Right renal cortex interstitium (tissue), 3 donors: ENCODE measurements at places on chromosomes 11 and 22.

GRCh38 chr22:24175160-24175808 is 6.0 kb upstream of the SUSD2 start:
- DNase-seq: no peak

- no peak for DNase-seq
These were observed 9.8 kb downstream of the PLXNB2 start for GRCh38 chr22:50297510-50298265.

- DNase-seq: no peak
These were observed 59.7 kb upstream of the CTTN start for GRCh38 chr11:70338594-70338993.

GRCh38 chr11:94328587-94329080 is 24.3 kb downstream of the IZUMO1R start:
- no peak for DNase-seq

- no peak for DNase-seq
These were observed 109.6 kb downstream of the TRIM29 start for GRCh38 chr11:120028181-120028896.

- no peak for DNase-seq
These were observed 736.5 kb upstream of the CCDC90B start for GRCh38 chr11:84022695-84023094.

- DNase-seq: no peak
These were observed 4.6 kb downstream of the PHOX2A start for GRCh38 chr11:72239313-72239848.

DNA sequence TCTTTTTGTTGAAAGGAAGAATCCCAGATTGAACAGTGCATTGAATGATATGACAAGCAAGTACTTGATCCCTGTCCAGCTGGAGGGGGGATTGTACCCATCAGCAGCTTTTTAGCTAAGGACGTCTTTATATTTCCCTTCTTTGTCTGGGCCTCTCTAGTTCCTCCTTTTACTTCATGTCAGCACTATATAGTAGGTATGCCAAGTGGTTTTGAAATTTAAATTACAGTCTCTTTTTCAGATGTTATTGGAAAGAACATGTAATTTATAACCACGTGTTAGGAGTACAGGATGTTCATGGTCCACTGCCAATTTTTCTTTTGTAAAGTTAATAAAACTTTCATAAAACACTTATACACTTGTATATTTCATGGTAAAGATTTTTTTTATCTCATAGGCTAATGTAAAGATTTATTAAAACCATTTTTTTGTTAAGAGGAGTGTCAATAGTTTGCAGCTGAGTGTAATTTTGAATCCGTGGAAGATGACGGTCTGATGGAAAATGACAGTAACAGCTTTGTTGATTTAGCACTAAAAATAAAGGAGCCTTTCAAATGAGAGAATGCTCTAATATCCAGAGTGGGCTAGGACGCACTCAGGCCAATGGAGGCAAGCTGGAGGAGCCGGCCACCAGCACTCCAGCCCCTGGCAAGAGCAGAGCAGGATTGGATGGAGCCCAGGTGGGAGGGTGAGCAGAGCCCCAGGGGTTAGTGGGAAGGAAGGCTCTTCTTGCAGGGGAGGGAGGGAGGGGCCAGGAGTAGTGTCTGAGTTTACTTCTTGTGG is 488.3 kb downstream of the INSC start:
- no peak for DNase-seq

GRCh38 chr22:44112191-44112590 is 68.5 kb upstream of the PARVG start:
- DNase-seq: no peak

DNA sequence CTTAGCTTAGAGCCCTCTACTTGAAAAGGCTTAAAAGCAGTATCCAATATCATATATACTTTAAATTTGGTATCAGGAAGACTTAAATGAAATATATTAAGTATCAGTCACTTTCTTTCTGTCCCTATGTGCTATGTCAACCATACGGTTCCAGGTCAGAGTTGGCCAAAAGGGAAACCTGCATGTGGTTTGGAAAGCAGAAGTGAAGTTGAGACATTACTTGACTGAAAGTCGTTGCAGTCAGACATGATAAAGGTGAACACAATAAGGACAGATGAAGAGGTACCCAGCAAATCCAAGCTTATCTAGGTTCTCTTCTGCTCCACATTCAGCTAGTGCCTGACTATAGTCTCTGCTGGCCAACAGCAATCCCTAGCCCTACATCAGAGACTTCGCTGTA is 336.8 kb downstream of the KCNA4 start:
- DNase-seq: no peak

GRCh38 chr22:25651332-25652085 is 87.0 kb downstream of the GRK3 start:
- no peak for DNase-seq

DNA sequence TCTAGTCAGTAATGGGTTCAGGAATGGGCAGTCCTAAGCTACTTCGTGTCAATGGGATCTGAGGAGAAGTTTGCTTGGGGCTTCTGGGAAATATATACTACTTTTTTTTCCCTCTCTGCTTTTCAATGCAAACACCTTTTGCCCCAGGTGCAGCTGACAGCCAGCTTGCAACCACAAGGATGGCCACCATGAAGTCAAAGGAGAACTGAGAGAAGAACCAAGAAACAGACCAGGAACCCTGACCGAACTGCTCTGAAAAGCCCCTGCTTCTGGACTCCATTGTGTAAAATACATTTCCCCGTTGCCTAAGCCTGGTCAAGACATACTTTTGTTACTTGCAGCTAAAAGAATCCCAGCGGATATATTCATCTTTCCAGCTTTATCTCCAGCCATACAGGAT is 20.1 kb upstream of the CD44 start:
- no peak for DNase-seq

DNA sequence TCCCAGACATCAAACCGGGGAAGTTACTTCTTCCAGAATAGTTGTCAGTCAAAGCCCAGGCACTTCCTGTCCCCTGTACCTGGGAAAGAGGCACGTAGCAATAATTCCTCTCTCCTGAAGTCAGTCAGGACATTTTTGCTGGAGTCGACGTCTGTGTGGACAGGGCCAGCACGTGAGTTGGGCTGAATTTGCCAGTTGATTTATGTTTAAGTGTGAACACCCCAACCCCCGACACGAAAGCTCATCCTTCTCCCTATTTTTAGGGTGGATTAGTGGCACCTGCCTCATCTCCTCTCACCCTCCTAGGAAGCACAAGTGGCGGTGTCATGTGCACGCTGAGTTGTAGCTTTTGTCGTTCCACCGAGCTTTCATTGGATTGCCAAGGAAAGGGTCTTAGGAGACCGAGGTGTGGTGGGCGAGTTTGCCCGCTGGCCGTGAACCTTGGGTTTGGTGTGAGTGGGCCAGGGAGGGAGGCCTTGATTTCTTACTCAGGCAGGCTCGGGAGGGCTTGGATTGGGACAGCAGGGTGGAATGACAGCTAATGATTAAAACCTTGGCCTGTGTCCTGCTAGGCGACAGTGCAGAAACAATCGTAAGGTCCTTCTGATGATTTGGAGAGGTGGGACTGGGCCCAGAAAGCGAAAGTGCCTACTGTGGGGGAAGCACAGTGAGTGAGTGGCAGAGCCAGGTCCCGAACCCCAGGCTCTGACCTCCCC is 87.0 kb upstream of the CRYBB3 start:
- DNase-seq: no peak

DNA sequence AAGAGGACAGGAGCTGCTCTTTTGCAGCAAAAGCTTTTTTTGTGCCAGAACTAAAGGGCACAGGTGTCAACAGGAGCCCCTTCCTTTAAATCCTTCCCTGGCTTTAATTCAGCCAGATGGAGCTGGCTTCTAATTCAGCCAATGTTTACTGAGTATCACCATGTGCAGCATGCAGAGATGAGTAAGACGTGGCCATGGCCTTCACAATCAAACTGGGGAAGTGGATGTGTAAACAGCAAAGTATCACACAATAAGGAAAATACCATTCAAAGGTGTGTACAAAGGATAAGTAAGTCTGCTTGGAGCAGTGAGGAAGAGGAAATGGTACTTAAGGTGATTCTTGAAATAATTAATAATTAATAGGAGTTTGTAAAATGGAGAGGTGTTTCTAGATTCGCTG is 243.4 kb downstream of the NXPE2 start:
- DNase-seq: no peak

- no peak for DNase-seq
These were observed 25.8 kb upstream of the PPFIA1 start for GRCh38 chr11:70244698-70245097.

- no peak for DNase-seq
These were observed 12.1 kb downstream of the SERGEF start for GRCh38 chr11:18000760-18001159.

GRCh38 chr22:47589271-47590250 is 827.1 kb downstream of the TBC1D22A start:
- no peak for DNase-seq

- no peak for DNase-seq
These were observed 13.6 kb downstream of the MRPL21 start for GRCh38 chr11:68889948-68890446.

DNA sequence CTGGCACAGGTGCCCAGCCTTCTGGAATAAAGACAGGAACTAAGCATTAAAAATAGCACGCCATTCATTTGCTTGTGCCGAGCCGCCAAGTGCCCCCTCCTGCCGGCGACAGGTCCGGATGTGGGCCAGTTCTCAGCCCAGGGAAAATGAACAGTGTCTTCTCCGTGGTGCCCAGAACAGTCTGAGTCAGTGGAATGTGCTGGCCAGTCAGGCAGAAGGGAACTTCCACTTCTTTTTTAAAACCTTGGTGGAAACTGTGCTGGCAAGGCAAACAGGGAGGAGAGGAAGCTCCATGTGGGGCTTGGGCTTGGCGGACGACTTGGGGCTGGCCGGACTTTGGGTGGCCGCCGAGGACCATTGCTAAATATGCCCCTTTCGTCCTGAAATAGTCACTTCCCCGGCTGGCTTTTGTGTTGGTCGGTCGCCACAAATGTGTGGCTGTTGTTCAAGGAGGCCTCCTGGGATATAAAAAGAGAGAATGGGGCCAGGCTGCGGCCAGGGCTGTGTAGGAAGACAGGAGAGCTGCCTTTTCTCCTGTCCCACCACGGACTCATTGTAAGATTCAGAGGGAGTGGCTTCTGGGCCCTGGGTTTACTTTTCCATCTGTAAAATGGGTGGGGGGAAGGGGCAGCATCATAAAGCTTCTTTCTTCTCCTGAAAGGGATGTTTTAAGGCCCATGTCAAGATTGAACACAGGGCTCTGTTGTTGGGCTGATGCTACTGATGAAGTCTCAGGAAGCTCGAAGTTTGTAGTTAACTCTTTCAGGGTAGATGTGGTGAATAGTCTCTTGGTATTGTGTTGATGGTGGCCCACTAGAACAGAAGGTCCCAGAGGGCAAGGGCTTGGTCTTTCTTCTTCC is 101.0 kb downstream of the PTPRJ start:
- DNase-seq: no peak

GRCh38 chr11:2700415-2701211 is 819 bp upstream of the KCNQ1OT1 start:
- DNase-seq: no peak

GRCh38 chr11:131546218-131546895 is 175.9 kb downstream of the NTM start:
- no peak for DNase-seq

DNA sequence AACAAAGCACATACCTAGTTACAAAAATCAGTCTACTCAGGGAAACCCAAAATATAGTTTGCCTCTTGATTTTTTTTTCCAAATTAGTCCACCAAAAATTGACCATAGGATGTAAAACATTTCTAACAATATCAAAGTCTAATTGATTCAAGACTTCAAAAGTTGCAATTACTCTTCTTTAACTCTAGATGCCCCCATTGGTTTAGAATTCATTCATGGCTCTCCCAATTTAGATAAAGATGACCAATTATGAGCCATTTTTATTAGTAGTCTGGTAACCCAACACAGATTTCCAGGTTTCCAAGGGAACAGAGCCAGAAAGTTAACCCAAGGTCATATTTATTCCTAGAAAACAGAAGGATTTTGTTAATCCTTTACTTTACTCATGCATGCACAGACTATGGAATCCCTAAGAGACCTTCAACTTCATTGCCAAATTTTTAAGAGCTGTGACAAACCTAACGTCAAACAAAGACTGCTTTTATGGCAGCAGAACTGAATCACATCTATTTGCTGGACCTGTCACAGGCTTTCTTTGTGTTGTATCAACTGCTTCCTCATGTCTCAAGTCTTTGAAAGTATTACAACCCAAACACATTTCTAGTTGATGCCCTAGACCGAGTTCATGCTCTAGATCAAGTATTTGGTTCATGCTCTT is 55.3 kb downstream of the C22orf42 start:
- no peak for DNase-seq

DNA sequence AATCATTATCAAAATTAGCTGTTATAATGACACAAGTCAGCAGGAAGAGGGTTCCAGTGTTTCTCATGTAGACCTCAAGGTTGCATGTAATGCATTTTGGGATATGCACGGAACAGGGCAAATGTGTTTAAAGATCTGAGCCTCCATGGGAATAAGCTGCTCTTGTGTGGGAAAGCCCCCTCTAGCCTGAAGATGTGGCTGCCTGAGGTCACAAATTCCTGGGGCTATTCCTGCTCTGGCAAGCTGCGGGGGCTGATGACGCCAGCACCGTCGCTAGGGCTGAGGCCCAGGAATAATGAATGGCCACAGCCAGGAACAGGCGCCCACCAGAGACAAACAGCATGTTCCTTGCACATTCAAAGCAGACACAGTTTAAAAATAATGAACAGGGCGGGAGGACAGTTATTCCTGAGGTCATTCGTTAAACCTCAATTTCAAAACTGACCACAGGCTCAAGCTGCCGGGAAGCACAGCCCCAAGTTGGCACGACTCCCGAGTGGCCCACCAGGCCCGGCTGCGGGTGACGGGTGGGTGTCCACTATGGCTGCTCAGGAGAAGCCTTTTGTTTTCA is 11.7 kb downstream of the OSBPL5 start:
- no peak for DNase-seq

DNA sequence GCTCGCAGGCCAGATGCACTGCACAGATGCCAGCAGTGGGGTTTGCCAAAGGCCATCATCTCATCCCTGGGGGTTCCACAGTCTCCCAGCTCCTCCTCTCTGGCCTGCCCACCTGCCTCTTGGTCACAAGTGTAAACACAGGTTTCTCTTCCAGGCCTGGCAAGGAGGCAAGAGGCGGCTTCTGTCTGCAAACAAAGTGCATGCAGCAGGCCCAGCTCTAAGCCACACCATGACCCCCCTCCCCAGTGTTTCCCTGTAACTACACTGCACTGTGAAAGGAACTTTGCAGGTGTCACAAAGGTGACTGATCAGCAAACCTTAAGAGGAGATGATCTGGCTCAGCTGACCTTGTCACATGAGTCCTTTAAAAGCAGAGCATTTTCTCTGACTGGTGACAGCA is 26.2 kb upstream of the SHISAL1 start:
- DNase-seq: no peak

- DNase-seq: no peak
These were observed 131.9 kb downstream of the MED15 start for GRCh38 chr22:20639343-20639742.

GRCh38 chr11:63592975-63593395 is 21.2 kb downstream of the PLAAT3 start:
- no peak for DNase-seq

GRCh38 chr11:10488934-10489691 is 34.0 kb downstream of the AMPD3 start:
- no peak for DNase-seq

GRCh38 chr11:66598993-66599392 is 6.0 kb downstream of the CCS start:
- no peak for DNase-seq
